Endothelial cell (in vitro differentiated cells): ENCODE measurements at places on chromosomes 16 and 17.

- no peak for DNase-seq
Observed at GRCh38 chr17:30363715-30364202, 15.0 kb upstream of the CPD start.

DNA sequence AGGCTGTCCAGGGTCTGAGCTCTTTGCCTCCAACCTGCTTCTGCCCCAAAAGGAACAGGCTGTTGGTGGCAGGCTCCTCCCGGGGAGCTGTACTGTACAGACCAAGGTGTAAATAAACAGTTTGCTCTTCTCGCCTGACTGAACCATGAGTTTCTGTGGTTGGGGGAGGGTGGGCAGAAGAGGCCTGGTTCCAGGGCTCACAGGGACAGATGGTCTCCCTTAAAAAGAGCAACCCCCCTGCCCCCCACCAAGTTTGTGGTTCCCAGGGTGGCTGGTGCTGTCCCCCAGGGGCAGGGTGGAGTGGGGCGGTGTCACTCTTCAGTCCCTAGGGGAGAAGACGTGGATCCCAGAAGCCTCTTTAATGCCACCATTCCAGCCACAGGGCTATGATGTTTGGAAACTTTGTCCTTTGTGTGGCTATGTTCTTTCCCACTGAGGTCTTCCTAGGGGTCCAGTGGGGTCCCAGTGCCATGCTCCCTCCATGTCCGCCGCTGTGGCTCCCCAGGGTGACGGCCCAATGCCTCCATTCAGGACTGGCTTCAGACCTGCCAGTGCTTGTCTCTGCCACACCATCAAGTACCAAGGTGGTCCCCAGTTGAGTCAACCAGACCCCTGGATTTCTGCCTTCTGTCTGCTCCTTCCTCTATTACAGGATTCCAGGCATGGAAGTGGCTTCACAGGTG, 146.7 kb downstream of the RAB11FIP4 start:
- no peak for DNase-seq

DNA sequence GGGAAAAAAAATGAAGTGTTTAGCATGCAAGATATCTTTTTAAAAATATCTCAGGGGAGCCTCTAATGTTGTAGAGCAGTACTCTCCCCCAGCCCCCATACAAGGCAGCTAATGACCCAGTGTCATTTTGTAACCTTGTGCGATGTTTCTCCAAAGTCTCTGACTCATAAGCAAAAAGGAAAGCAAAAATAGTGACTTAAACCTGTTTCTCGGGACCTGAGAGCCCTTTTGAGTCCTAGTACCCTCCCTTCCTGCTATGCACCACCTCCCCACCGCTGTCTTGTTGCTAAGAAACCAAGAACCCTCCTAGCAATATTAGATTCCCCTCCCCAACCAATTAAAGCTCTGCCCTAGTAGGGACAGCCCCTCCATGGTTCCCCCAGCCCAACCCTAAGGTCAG, 2.8 kb downstream of the MYCBPAP start:
- no peak for DNase-seq

- no peak for DNase-seq
Observed at GRCh38 chr16:66447491-66447890, 20.4 kb downstream of the BEAN1 start.

DNA sequence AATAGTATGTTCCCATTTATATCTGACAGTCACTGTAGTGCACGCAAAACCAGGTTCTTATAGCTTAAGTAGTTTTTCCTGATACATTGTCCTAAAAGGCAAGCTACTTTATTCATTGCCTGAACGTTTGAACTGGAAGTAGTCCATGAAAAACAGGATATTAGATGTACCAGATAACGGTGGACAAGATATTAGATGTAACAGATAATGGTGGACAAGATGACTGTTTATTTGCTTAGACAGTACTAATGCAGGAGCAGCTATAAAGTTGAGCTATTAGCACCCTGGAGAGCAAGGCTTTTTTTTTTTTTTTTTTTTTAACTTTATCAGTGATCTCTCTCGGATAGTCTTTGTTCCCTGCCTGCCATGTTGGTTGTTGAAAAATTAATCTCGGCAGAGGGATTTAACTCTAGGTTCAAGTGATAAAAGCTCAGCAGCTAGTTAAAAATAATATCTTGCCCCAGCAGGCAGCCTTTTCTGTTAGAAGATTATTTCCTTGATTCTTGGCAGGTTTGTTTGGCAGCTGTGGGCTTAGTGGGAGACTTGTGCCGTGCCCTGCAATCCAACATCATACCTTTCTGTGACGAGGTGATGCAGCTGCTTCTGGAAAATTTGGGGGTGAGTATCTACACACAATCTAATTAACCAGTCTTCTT, 17.3 kb upstream of the TBKBP1 start:
- no peak for DNase-seq

DNA sequence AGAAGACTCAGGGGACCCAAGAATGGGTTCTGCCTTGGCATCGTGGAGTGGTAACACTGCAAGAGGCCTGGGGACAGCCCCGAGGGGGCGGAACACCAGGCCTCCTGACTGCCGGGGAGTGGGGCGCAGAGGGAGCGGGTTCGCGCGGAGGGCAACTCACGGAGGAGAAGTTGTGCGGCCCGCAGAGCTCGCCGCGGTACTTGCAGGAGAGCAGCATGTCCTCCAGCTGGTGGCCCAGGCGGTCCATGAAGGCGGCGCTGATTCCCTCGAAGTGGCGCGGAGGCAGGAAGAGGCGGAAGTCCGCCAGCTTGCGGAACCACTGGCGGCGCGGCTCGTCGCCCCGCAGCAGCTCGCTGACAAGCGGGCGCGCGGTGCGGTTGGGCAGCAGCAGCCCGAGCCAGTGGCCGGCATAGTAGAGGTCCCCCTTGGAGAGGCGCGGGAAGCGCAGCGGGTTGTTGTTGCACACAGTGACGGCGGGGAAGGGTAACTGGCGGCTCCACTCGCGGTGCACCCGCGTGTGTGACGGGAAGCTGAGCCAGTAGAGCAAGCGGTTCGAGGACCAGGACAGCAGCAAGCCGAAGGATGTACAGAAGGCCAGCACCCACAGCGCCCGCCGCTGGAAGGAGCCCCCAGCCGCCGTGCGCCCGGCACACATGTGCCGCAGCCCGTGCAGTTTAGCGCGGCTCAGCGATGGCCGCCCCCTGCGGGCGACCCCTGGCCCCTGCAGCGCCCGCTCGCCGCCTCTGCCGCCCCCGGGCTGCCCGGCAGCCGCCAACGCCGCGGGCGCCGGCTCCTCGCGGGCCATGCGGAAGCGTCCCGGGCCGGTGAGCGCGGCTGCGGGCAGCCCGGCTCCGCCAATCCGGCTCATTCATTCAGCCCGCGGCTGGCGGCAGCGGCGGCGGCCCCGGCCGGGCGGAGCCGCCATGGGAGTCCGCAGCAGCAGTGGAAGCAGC, 1.6 kb downstream of the ASIC2 start:
- peak; percentile 47 for DNase-seq

DNA sequence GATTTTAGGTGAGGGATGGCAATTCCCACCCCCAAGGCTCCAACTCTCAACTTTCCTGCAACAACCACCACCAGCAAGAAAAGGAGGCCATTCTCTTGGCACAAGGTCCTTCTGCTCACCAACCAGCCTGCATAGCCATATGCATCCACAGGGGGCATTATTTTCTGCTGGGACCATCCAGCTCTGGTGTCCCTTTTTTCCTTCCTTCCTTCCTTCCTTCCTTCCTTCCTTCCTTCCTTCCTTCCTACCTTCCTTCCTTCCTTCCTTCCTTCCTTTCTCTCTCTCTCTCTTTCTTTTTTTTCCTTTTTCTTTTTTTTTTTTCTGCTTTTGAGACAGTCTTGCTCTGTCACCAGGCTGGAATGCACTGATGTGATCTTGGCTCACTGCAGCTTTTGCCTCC, 21.1 kb upstream of the COX10 start:
- no peak for DNase-seq

GRCh38 chr16:71460236-71460635, 1.8 kb downstream of the ZNF23 start:
- no peak for DNase-seq

GRCh38 chr17:1906662-1907101, 76.9 kb downstream of the RPA1 start:
- no peak for DNase-seq

DNA sequence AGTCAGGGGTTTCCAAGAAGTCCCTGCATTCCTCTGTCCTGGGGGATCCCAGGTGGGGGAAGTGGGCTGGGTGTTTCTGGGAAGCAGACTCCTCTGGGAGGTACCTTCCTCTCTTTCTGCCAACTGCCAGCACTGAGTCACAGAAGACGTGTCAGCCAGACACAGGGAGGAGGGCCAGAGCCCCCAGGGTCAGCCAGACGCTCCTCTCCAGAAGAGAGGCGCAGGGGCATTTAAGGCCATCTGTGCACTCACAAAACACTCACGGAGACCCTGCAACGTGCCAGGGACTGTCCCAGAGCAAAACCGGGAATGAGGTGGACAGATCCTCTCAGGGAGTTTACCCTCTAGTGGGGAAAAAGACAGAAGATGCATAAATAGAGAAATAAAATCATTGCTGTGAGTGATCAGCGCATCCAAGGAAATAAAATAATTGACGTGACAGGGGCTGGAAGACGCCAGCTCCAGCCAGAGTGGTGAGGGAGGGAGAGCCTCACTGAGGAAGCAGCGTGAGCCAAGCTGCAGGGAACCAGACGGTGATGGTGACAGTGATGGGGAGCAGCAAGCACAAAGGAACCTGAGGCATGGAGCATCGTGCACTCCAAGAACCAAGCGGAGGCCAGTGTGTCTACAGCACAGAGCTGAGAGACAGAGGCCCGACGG, 105.4 kb downstream of the ZNF423 start:
- no peak for DNase-seq

- no peak for DNase-seq
Observed at GRCh38 chr16:1357906-1358566, 6.3 kb downstream of the GNPTG start.

- no peak for DNase-seq
Observed at GRCh38 chr16:80300876-80301275, 239.9 kb upstream of the DYNLRB2 start.

DNA sequence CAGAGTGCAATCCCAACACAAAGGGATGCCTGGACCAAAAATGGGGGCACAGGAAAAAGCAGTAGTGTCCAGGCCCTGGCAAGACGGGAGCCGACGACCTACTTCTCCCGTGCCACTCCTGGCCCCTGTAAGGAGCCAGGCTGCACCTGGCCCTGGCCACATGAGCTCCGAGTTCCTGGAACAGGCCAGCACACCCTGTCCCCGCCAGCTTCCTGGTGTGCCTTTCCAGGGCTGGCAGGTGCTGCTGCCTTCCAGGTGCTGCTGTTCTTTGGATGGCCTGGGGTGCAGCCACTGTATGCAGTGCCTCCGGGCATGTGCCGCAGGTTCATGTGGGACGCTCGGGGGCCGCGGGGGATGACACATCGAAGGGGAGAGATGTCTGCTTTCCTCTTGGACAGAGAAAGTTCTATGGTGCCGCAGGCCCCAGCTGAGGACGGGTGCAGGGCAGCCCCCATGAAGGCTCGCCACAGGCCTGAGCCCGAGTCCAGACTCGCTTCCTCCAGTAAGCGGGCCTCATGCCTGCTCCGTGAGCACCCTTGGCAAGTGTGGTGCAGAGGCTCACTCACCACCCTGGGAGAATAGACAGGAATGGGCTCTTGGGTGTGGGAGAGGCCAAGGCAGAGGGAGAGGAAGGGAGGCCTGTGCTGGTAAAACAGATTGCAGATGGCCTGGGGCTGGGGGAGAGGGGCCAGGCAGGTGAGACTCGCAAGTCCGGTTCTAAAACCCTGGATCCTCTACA, 54.7 kb upstream of the FASN start:
- DNase-seq, result no peak

- DNase-seq, result no peak
Observed at GRCh38 chr17:30819971-30820705, 4.4 kb downstream of the CRLF3 start.

- DNase-seq, result no peak
Observed at GRCh38 chr16:869823-870641, 69.5 kb upstream of the GNG13 start.

- no peak for DNase-seq
Observed at GRCh38 chr17:37283414-37283961, 92.3 kb upstream of the C17orf78 start.

DNA sequence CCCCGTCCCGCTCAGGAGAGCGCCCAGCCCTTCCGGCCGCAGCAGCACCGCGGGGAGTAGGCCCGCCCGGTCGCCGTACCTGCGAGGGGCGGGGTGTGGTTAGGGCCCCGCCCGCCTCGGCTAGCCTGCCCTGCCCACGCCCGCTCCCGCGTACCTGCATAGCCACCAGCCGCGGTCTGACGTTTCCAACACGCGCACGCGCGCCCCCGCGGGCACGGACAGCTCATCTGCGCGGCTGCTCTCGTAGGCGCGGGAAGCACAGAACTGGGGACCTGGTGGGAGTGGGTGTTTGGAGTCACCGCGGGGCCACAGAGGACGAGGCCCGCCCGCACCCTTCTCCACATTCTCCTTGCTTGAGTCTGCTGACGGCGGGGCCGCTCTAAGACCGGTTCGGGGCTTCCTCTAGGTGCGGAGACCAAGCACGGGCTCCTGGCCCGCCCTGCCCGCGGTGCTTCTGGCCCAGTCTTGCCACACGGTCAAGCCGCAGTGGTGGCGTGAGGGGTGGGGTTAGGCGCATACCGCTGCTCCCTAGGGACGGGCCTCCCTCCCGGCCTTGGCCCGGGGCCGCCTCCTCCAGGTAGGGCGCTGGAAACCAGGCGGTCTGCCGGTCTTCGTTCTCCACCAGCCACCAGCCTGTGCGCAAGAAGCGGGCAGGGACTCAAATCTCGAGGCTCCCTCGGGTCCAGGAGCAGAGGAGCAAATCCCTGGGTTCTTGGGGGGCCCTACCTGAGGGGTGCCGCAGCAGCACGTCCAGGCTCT, 1.8 kb downstream of the NOXO1 start:
- DNase-seq, result no peak

DNA sequence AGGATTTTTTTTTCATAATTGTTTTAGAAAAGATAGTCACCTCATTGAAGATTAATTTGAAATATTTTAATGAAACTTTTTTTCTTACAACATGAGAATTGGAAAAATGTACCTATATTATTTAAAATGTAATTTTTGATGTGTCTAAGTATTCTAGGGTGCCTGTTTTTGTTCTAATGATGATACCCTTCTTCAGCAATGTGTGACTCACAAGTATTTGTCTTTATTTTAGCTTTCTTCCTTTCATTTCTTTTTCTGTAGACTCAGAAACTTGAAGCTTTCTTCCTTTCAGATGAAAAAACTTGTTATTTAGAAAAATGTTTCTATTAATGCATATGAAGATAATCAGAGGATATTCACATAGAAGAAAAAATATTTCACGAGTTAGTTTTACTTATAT, 231.8 kb downstream of the BCAS3 start:
- no peak for DNase-seq
